Cardiac muscle cell (in vitro differentiated cells and primary cell): ENCODE measurements at places on chromosomes 7 and 10.

DNA sequence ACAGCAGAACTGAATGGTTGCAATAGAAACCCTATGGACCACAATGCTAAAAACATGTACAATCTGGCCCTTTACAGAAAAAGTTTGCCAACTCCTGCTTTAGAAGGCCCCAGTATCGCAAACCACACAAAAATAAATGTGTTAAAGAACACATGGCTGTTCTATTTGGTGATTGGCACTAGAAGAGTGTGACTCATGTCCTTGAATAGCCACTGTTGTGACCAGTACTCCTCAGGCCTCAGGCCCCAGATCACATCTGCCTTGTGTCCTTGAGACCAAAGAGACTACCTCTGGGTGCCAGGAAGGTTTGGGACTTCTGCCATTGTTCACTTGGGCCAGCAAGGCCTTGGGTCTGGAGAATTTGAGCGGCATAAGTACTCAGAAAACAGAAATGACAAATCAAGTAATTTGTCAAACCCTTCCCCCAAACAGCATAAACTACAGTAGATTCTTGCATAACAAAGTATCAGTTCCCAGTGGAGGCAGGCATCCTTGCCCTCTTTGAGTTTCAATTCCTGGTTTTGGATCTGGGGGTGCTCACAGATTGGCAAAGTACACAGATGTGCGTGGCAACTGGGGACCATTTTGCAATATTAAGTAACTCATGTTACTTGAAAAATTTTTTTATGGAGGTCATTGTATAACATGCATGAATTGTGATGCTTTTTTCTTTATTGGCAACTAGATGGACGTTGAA, 50.2 kb downstream of the MTURN start:
- DNase-seq, result no peak
- no peaks in the 10 kb centered on the region for H3K36me3 ChIP-seq
- no peak overlapping the region for H3K27ac ChIP-seq
- no peaks in the 10 kb centered on the region for H3K27me3 ChIP-seq
- no peak overlapping the region for H3K4me3 ChIP-seq

GRCh38 chr7:121529003-121529402, 132.9 kb upstream of the FAM3C start:
- no peak overlapping the region for H3K27ac ChIP-seq
- peaks cover 4% of the 10 kb centered on the region for H3K4me1 ChIP-seq
- DNase-seq, result no peak
- H3K36me3 ChIP-seq, result no peaks in the 10 kb centered on the region

DNA sequence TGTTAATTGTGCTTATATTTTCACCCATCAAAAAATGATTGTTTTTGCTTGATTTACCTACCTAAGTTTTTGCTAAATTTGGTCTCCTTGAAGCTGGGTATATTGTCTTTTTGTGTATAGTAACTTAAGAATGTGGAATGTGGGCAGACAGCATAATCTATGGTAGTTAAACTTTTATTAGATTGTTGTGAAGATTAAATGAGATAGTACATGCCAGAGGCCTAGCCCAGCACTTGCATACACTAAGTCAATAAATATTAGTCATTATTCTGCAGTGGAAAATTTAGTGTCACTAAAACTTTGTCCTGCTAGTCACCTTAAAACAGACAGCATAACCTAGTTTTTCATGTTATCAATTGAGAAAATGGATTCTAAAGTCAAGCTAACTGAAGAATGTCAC, 19.3 kb upstream of the RPA3 start:
- H3K27me3 ChIP-seq, result no peaks in the 10 kb centered on the region
- no peak for DNase-seq
- peaks cover 9% of the 10 kb centered on the region for H3K4me1 ChIP-seq
- no peak overlapping the region for H3K27ac ChIP-seq

- no peaks in the 10 kb centered on the region for H3K27me3 ChIP-seq
- no peak overlapping the region for H3K4me3 ChIP-seq
- H3K36me3 ChIP-seq, result no peaks in the 10 kb centered on the region
- no peak overlapping the region for H3K27ac ChIP-seq
Observed at GRCh38 chr10:115963848-115964247, 309.2 kb downstream of the GFRA1 start.

- H3K4me3 ChIP-seq, result no peak overlapping the region
- no peaks in the 10 kb centered on the region for H3K36me3 ChIP-seq
- no peak overlapping the region for H3K27ac ChIP-seq
- H3K4me1 ChIP-seq, result no peaks in the 10 kb centered on the region
Observed at GRCh38 chr7:139950881-139951525, 111.7 kb downstream of the PARP12 start.

GRCh38 chr10:50325449-50326171, 74.3 kb upstream of the ASAH2 start:
- no peaks in the 10 kb centered on the region for H3K36me3 ChIP-seq
- peaks cover 3% of the 10 kb centered on the region for H3K4me1 ChIP-seq
- H3K27me3 ChIP-seq, result no peaks in the 10 kb centered on the region
- DNase-seq, result no peak
- H3K27ac ChIP-seq, result no peak overlapping the region

GRCh38 chr10:1293636-1294435, 237.7 kb downstream of the WDR37 start:
- H3K27ac ChIP-seq, result no peak overlapping the region
- no peaks in the 10 kb centered on the region for H3K27me3 ChIP-seq
- no peak overlapping the region for H3K4me3 ChIP-seq
- H3K4me1 ChIP-seq, result no peaks in the 10 kb centered on the region

DNA sequence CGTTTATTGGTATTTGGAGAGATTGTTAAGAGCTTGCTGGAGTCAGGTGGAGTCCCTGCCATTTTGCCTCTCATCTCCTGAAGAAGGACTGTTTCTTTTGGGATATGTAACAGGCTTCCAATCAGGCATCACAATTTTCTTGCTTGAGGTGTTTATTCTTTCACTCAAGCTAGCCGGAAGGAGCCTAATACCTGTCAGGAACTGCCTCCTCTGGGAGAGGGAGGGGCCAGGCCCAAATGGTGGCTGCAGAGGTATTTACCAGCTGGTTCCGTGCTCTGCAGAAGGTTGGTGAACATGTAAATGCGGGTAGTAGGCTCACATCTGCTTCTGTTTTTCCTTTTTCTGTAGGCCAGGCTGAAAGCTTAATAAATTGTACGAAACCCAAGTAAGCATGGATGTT, 114.0 kb downstream of the TCF7L2 start:
- no peak for DNase-seq
- no peaks in the 10 kb centered on the region for H3K27me3 ChIP-seq
- no peak overlapping the region for H3K27ac ChIP-seq
- H3K36me3 ChIP-seq, result no peaks in the 10 kb centered on the region
- H3K4me1 ChIP-seq, result peaks cover 61% of the 10 kb centered on the region

DNA sequence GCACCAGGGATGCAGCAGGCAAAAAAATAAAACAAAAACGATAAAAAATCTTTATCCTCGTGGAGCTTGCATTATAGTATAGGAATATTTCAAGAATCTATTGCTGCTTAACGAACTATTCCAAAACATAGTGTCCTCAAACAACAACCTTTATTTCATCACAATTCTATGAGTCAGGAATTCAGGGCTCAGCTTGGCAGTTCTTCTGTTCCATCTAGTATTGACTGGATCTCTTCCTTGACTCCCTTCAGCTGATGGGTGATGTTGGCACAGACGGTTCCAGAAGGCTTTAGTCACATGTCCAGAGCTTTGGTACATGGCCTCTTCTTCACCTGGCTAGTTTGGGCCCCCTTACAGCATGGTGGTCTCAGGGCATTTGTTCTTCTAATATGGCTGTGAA, 88.0 kb downstream of the RTKN2 start:
- H3K27me3 ChIP-seq, result no peaks in the 10 kb centered on the region
- no peak overlapping the region for H3K4me3 ChIP-seq
- DNase-seq, result no peak
- H3K4me1 ChIP-seq, result no peaks in the 10 kb centered on the region

- no peak overlapping the region for H3K4me3 ChIP-seq
- H3K36me3 ChIP-seq, result no peaks in the 10 kb centered on the region
- no peaks in the 10 kb centered on the region for H3K27me3 ChIP-seq
- no peak overlapping the region for H3K27ac ChIP-seq
- DNase-seq, result peak; percentile 93
Observed at GRCh38 chr7:106346678-106347217, 62.0 kb upstream of the NAMPT start.

DNA sequence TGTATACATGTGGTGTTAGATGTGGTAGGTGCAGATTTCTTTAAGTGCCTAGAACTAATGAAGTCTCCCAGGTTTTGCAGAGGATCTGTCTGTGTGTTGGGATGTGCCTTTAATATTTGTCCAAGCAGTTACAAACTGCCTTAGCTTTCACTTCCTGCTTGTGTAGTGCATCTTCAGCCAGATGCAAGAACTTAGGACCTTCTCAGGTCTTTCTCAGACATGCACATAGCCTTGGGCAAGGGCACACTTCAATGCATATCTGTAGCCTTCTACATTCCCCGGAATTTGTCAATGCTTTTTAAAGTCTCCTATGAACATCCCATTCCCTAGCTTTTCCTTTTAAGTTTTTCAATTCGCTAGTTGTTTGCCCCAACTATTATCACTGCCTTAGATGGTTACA, 47.2 kb upstream of the SLC39A12 start:
- H3K4me1 ChIP-seq, result peaks cover 9% of the 10 kb centered on the region
- no peaks in the 10 kb centered on the region for H3K36me3 ChIP-seq
- no peak for DNase-seq
- H3K27ac ChIP-seq, result no peak overlapping the region
- H3K27me3 ChIP-seq, result no peaks in the 10 kb centered on the region

DNA sequence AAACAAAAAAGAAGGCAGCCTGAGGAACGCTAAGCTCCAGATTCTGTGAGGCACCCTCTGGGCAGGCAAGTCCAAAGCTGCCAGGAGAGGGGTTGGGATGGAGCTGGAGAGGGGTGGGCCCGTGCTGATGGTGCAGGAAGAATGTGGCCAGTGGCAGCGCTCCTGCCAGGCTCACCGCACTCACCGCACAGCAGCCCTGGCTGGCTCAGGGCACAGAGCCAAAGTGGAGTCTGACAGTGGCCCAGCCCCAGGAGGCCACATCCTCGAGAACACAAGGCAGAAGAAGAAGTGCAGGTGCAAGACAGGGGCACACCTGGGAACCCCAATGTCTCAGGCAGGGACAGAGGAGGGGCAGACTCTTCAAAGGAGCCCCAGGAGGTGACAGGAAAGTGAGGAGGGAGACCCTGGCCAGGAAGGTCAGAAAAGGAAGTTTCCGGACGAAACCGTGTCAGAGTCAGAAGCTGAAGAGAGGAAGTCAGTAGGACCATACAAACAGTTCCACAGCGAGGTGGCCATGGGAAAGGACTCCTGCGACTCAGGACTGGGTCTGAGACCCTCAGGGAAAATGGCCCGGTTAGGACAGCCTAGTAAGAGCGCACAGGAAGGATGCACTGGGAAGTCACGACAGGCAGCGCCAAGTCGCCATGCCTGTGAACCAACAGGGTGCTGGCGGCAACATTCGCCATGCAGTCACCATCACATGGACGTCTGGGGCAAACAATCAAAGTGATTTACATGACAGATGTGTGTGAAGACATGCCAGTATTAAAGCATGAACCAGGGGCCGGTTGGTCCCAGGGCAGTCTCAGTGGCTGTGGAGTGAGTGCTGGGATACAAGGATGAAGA, 54.4 kb downstream of the COBL start:
- H3K27me3 ChIP-seq, result no peaks in the 10 kb centered on the region
- H3K4me1 ChIP-seq, result no peaks in the 10 kb centered on the region
- no peak for DNase-seq
- H3K4me3 ChIP-seq, result no peak overlapping the region
